Iris pigment epithelial cell (primary cell): ENCODE measurements at places on chromosomes 12 and 14.
A peak's percentile ranks its signal among the peaks of the same experiment; 100 is the strongest.

- DNase-seq: no peak
Measured at GRCh38 chr12:4323396-4323795, 2.4 kb downstream of the TIGAR start.

DNA sequence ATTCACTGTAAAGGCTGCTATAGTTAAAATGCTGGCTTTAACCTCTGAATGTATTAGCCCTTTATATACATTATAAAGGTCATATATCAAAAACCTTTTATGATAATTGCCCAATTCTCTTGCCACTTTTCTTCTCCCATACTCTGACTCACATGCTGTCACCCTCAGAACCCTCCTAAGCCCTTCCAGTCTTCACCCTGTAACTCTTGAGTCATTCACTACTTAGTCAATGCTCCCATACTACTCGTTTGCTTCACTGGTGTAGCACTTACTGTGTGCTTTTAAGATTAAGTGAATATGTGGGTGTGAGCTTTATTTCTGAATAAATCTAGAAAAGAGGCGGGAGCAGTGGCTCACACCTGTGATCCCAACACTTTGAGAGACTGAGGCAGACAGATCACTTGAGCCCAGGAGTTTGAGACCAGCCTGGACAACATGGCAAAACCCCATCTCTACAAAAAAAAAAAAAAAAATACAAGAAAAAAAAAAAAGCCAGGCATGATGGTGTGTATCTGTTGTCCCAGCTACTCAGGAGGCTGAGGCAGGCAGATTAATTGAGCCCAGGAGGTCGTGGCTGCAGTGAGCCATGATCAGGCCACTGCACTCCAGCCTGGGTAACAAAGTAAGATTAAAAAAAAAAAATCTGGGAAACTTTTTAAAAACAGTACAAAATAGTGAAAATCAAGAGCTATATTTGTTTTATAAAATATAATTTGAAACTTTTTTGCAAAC lies 37.6 kb downstream of the SPATA7 start:
- DNase-seq: peak; percentile 89

GRCh38 chr12:51793201-51793600 lies 55.3 kb downstream of the FIGNL2 start:
- peak; percentile 29 for DNase-seq

DNA sequence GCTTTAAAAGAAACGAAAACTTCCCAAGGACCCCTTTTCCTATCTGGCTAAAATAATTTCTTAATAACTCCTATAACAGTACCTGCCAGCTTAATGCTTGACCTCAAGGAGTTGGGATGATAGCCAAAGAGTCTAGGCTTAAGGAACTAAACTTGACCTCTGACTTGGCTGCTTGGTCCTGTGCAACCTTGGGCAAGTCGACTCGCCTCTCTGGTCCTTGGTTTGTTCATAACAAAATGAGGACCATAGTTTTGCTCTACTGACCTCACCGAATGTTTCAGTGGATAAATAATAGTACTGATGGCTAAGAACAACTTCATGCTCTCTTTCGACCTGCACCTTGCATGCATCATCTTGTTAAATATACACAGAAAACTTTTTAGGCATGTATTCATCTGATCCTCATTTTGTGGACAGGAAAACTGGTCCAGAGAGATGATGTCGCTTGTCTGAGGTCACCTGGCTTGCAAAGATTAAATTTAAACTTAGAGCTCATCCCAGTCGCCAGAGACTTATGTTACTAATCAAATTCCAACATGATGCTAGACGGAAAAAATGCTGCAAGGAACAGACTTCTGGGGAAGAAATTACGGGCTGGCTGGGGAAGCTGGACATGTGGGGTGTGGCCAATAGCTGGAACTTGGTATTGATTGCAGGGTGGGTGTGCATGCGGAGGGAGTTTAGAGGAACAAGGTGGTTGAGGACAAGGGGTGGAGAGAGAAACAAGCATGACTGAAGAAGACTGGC lies 38.0 kb upstream of the WSCD2 start:
- no peak for DNase-seq

- DNase-seq: no peak
Measured at GRCh38 chr12:100170313-100170858, 27.7 kb upstream of the BLTP3B start.

- peak; percentile 86 for DNase-seq
Measured at GRCh38 chr12:89345830-89346740, 6.2 kb downstream of the DUSP6 start.

- DNase-seq: no peak
Measured at GRCh38 chr14:90545966-90546751, 149.3 kb downstream of the CALM1 start.

DNA sequence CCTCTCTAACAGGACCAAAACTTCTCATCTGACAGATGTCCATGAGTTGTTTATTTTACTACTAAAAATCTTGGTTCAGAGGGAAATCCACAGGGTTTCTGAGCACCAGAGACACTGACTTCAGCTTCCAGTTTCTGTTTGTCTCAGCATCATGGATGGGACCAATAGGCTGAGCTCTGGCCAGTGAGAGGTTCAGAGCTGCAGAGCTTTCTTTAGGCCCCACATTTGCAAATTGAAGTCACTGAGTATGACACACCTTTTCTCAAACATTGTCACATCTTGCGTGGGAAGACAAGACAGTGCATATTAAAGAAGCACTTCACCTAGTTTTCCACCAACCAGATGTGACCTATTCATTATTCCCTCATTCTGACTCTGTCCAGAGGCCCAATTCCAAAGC lies 45.2 kb downstream of the RDH12 start:
- DNase-seq: no peak

DNA sequence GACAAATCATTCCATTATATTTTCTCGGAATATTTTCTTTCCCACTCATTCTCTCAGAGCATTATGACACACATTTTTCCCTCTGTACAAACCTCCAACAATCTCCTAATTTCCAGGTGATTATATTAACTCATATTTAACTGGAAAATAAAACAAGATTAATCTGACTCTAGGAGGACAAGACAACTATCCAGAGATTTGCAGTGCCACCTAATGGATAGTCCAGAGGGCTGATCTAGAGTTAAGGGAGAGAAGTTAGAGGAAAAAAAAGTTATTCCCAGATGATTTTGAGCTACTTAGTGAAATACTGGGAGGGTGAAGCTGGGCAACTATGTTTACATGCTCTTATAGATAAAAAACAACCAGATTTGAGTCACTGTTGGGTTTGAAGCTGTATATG lies 161.7 kb downstream of the ALX1 start:
- DNase-seq: peak; percentile 30

DNA sequence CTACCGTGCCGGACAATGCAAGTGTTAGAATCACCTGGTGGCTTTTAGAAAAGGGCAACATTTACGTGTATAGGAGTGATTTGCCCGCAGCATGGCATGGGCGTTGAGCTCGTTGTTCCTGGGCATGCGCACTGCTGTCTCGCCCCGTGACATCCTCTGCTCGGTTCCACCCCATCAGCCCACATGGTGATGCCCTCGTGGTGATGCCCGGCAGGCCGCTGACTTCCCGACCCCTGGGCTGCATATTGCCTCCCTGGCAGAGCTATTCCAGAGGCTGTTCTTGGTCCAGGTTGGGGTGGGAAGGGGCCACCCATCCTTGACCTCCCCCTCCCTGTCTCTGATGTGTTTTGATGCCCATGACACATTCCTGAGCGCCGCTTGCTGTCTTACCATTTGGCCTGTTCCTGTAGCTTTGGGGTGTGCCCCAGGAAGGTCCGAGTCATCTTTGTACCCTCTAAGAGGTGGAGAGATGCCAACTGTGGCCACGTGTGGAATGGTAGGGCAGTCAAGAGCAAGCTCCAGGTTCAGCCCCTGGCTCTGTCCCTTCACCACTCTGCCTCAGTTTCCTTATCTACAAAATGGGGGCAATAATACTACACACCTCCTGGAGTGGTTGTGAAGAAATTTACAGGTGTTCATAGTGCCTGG lies 4.8 kb downstream of the HIP1R start:
- no peak for DNase-seq

DNA sequence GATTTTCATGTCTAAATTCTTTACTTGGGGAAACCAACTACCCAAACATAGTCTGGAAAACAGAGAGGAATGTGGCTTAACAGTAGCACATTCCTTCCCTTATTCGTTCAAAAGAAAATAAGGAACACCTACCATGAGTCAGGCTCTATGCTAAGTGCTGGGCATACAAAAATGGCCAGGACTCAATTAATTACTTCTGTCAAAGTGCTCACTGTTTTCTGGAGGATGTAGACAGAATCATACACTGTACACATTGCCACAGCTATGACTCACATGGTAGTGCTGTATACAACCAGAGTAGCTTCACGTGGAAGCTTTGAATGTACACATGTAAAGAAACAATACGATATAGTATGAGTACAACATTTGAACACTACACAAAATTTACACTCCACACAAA lies 50.1 kb downstream of the SLC25A21 start:
- DNase-seq: peak; percentile 82

DNA sequence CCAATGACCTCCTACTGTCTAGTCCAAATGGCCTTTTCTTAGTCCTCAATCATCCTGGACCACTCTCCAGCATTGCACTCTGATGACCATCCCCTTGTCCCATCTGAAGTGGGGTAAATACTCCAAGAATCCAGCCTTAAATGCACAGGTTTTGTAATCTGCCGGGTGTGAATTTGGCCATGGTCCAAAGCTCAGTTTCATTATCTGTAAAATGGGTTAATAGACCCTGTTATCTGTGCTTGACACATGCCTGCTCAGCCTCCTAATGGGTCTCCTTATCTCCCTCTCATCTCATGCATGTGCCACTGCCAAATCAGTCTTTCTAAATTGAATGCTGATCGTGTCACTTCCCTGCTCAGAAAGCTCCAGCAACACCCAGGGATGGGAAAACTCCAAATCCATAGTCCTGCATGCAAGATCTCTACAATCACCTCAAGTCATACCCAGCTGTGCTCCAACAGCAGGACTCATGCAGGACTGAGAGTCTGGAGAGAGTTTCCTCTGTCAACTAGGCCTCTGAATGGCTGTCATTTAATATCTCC lies 22.3 kb downstream of the LGR5 start:
- DNase-seq: no peak

DNA sequence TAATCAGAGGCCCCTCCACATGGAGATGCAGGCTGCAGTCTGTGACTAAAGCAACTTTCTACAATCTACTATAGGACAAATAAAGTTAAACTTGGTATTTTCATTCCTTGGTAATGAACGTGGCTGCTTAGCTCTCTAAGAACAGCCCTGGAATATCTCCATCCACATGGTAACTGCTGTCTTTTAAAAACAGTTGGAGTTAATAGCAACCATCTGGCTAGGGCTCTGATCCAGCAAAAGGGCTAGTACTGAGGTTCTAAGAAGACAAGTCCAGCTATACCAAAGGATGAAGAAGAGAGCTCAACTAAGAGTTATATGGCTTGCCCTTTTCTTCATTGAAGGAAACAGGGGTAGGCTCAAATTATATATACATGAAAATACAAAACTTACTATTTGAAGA lies 920.1 kb downstream of the FLRT2 start:
- no peak for DNase-seq

- DNase-seq: peak; percentile 40
Measured at GRCh38 chr14:22820731-22821130, 5.5 kb upstream of the SLC7A7 start.

- peak; percentile 77 for DNase-seq
Measured at GRCh38 chr12:6548966-6549683, 6.7 kb downstream of the IFFO1 start.

GRCh38 chr12:122590990-122591389 lies 63.9 kb downstream of the KNTC1 start:
- DNase-seq: no peak

- no peak for DNase-seq
Measured at GRCh38 chr12:21946983-21947382, 5.8 kb upstream of the ABCC9 start.

DNA sequence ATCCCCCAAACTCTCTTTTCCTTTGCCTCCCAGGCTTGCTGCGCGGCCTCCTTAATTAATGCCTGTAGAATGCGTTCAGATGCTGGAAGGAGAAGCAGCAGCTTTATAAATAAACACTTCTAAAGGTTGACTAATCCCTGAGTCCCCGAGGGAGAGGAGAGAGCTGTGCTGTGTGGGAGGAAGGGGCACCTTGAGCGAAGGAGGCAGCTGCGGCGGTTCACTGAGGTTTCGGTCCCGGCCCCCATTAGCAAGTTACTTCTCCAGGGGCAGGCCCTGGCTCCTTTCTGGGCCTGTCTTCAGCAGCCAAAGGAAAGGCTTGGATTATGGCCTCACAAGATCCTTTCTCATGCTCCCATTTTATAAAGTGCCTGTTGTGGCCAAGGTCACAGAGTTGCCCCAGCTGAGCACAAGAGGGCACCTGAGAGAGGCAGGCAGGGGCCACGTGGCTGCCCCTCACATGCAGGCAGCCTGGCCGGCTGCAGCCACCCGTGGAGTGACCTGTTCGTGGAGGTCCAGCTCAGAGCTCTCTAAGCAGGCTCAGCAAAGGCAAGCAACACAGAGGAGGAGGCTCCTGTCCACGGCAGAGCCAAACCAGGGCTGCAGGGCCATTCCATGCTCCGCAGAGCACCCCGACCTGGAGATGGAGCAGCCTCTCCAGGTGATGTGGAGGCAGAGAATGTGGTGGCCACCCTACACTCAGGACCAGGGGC lies 15.0 kb upstream of the CACNA2D4 start:
- DNase-seq: peak; percentile 29

- no peak for DNase-seq
Measured at GRCh38 chr14:81450976-81451375, 50.9 kb upstream of the STON2 start.

DNA sequence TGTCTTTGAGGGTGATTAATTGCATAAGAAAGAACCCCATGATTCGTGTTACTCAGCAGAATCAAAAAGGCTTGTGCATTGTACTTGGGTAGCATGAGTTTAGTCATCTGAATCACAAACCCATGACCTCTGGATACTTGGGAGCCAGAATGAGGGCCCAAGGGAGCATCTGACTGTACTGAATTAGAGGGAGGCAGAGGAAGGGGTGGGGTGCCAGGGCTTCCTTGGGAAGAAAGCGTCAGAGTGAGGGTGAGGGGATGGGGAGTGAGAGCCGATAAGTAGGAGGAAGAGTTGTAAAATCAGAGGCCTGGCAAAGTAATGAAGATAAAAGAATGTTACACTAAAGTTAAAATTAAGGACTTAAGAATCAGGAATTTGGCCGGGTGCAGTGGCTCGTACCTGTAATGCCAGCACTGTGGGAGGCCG lies 29.8 kb downstream of the GPRC5D start:
- peak; percentile 87 for DNase-seq

DNA sequence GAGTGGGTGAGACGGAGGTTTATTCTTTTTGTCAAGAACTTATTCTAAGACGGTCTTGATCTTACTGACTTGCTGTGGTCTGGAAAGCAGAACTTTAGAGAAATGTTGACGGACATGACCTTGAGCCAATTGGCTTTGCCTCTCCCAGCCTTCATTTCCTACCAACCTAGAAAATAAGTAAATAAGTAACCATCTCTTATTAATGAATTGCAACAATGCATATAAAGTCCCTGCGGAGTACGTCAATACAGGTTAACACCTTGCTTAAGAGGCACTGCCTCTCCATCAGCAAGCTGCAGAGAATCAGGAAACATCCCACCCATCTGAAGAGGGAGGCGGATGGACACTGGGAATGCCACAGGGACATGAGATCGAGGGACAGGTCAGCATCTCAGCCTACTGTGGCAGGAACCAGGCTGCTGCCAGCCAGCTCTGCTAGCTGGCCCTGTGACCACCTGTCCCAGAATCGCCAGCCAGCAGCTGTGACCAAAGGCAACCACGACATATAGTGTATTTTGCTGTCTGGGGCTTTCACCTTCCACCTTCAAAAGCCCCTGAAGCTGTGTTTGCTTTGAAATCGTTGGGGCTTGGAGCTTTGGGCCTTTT lies 208.3 kb downstream of the BCL11B start:
- DNase-seq: no peak
